ENCODE measurements at places on chromosomes 5 and 9.

DNA sequence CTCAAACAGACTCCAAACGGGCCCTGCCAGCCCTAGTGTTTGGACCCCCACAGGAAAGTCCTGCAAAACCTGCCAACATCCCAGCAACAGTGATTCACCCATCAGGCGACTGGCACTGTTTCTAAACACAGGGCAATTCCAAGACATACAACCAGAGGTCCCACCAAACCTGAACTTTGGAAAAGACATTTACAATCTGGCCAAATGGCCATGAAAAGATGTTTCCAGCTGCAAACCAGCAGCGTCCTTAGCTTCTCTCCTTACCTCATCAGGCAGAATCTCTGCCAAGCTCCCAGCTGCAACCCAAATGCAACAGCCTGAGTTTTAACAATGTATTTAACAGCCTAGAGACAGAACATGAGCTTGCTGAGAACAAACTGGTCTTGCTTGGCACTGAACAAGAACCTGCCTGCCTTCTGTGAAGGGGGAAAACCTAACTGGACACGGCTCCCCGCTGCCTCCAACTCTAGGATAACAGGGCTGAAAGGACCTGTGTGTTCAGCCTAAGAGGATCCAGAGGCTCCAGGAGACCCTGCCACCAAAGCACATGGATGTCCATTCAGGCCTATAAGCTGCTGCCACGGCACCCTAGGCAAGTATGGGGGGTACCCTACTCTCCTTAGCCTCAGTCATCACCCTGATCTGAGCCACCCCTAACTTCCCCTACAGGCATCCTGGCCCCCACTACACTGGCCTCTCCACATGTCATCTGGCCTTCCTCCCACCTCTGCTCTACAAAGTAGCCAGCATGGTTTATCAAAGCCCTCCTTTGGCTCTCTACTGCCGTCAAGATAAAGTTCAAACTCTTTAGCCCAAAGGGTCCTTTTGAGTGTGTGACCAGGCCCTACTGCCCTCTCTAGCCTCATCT lies 5.6 kb downstream of the P4HA2 start:
- DNase-seq: no peak

DNA sequence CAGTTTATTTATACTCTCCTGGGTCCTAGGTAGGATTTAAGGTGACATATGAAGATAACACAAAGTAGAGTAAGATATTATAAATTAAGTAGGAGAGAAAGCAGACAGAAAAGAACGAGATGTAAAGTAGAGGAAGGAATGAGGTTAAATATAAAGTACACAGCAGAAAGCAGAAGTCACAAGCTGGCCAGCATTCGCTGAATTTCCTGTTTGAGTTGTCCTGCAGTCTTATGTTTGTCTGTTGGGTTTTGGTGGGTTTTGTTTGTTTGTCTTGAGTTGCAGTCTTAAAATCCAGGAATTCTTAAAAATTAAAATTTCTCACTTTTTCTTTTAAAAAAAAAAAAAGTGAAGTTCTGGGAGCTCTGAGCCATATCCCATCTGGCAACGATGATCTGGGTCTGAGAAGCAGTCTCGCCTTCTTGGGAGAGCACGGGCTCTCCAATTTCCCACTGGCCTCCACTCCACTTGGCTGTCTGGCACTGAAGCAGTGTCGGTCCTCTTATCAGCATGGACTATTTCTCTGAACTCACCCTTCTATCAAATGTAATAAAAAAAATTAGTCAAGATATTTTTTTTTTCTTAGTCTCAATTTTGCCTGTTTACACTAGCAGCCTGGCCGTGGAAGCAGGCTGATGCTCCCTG lies 2.0 kb downstream of the S100Z start:
- no peak for DNase-seq

GRCh38 chr9:14293801-14294200 lies 20.1 kb downstream of the NFIB start:
- DNase-seq: no peak

DNA sequence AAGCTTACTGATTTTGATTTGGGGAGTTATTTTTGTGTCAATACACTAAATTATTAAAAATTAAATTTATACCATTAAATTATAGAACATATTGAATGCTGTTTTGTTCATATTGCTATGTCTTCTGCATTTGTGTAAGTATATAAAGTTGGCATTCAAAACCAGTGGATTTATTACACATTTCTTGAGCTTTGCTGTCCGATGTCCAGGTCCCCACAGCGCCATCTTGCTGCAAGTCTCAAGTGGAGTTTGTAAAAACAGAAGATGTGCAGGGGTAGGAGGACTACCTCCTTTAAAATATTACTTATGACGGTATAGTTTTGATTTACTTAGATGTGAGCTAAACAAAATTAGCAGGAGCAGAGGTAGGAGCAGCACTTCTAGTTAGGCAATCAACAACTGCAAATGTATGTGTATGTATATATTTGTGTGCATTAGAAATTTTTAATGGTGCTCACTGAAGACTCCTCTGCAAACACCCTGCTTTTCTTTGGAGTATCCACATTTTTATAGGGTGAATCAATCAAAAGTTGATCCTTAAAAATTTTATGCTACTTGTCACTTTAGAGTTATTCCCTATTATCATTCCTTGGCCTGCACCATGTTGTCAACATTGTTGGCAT lies 37.4 kb downstream of the CPEB4 start:
- no peak for DNase-seq

DNA sequence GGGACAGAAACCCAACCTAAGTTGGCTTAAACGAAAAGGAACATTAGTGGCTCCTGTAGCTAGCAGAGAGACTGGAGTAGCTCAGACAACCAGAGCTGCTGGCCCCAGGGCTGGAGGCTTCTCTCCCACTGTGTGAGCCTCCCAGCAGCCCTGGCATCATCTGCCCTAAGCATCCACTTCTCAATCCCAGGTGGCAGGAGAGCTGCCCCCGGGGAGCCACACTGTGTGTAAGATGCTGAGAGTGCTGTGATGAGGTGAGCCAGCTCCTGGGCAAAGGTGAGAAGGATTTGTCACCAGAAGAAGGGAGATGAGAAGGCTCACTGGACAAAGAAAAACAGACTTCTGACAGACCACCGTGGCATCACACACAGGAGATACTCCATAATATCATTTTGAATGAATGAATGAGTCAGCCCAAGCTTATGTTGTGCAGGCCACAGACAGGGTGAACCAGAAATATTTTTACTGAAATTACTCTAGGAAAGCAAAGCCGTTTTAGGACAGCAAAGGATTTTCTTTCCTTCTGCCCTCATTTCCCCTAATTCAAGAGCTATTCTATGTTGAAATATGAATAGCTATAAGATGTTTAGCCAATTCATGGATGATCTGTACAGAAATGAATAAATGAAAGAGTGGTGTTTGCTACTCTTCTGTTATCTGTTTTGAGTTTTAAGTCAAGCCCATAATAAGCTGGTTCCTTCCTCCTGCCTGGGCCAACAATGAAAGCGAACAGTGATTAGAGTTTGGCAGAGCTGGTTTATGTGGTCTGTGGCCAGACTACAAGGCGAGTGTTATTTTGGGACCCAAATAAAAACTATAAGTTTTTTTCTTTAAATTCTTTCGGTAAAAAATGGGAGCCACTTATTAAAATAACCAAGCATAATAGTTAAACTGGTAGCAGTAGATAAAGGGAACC lies 57.4 kb upstream of the ECM2 start:
- no peak for DNase-seq

DNA sequence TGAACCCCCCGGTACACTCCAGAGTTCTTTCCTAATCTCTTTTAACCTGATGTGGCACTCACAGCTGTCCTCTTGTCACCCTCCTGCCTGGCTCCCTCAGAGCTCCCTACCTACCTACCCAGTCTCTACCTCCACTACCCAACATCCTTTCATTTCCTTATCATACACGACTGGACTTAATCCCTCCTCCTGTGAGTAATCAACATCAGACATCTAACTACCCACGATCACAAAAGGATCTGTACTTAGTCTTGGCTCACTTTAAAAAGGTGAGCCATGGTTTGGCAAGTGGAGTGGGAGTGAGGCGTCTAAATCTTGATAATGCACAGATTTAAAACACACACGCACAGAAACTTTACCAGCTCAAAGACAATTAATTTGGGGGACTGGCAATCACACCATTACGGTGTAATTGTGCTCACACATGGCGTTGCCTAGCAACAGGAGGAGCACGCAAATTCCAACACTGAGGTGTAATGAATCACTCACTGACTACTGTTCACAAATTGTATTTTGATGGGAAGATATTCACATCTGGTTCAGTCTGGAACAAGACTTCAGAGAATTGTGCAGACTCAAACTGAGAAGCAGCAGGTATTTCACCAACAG lies 235.9 kb downstream of the EPB41L4A start:
- no peak for DNase-seq

DNA sequence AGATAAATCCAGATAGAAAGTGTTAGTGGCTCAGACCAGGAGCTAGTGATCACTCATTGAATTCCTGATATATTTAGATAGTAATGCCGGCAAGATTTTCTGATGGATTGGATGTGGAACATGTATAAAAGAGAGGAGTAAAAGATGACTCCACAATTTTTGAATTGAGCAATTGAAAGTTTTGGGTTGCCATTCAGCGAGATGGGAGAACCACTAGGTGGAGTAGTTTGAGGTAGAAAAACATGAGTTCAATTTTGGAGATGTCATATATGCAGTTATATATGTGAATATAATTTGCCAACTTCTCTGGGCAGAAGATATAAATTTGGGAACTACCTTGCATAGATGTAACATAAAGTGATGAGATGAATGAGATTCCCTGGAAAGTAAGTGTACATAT lies 502.5 kb upstream of the SEMA6A start:
- DNase-seq: peak; percentile 8

GRCh38 chr5:142492781-142493281 lies 168.0 kb upstream of the SPRY4 start:
- DNase-seq: no peak

DNA sequence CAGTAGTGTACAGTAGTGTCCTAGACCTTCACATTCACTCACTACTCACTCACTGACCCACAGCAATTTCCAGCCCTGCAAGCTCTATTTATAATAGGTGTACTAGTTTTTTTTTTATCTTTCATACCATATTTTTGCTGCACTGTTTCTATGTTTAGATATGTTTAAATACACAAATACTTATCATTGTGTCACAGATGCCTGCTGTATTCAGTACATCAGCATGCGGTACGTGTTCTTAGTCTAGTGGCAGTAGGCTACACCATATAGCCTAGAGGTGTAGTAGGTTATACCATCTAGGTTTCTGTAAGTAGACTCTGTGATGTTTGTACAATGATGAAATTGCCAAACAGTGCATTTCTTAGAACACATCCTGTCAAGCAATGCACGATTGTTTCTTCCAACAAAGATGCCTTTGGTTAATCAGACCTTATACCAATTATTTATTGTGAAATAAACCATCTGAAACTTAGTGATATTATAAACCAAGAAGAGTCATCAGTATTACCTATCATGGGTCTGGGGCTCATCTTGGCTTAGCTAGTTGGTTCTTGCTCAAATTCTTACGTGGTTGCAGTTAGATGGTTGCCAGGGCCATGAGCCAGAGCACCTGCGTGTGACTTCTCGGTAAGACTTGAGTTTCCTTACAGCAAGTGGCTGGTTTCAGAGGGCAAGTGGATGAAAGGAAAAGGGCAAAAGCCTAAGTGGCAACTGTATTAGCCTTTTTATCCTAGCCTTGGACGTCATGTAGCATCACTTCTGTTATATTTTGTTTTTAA lies 41.1 kb downstream of the ERBIN start:
- DNase-seq: no peak
